ENCODE measurements at places on chromosomes 5 and 9. TPM values are rescaled to one million over a fixed set of nuclear protein-coding genes. Genes with fewer than 3 reads are reported as not detected.

DNA sequence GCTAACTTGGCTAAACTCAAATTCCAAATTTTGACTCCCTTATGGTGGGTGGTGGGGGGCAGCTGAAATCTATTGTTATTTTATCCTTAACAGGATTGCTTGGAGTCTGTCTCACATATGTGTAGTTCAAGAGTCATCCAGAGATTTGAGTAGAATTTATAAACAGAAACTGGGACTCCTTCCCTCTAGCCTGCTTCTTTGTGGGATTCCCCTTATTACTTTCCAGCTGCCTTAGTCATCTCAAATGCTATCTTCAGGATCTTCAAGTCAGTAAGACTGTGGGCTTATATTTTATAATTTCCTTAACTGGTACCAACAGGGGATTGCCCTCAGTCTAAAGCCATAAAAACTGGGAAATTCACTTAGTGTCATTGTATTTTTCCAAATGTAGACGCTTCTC, 55.5 kb downstream of the NNT start:
- peak; percentile 22 for DNase-seq

- DNase-seq: no peak
Measured at GRCh38 chr9:128617943-128618342, 38.7 kb downstream of the DYNC2I2 start.

GRCh38 chr5:176810081-176810597, at the start of gene UNC5A:
TSS of gene UNC5A (plus strand) at chr5:176810559. CDS start at chr5:176810751, 192 bp downstream.
- DNase-seq: peak; percentile 80

DNA sequence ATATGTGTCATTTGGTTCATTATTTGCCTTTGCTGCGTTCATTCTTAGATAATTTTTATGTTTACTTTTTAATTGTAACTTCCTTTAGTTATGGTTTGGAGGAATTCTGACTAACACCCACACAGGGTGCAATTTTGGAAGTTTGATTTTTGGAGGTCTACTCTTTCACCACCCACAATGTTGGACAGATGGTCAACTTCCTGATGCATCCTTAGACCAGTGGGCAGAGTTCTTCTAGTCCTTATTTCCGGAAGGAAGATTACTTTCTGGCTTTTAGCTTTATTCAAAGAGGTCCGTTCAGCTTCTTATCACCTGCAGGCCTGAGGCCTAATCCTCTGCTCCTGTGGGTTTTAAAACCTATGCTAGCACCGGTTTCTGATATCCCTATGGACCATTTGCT, 126.7 kb downstream of the MTX3 start:
- DNase-seq: no peak

- no peak for DNase-seq
Measured at GRCh38 chr9:127181595-127182190, 59.3 kb upstream of the ANGPTL2 start.

- peak; percentile 4 for DNase-seq
Measured at GRCh38 chr9:77215874-77216273, 38.5 kb downstream of the VPS13A start.

DNA sequence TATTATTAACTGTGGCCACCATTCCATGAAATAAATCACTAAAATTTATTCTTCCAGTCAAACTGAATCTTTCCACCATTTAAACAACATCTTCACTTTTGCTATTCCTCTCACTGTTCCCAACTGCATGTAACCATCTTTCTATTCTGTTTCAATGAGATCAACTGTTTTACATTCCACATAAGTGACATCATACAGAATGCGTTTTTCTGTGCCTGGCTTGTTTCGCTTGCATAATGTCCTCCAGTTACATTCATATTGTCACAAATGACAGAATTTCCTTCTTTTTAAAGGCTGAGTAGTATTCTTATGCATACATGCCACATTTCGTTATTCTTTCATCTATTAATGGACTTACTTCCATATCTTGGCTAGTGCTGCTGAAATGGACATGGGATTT, 738.2 kb downstream of the SEMA5A start:
- no peak for DNase-seq

GRCh38 chr5:102933316-102933715, 178.2 kb downstream of the PAM start:
- DNase-seq: no peak

DNA sequence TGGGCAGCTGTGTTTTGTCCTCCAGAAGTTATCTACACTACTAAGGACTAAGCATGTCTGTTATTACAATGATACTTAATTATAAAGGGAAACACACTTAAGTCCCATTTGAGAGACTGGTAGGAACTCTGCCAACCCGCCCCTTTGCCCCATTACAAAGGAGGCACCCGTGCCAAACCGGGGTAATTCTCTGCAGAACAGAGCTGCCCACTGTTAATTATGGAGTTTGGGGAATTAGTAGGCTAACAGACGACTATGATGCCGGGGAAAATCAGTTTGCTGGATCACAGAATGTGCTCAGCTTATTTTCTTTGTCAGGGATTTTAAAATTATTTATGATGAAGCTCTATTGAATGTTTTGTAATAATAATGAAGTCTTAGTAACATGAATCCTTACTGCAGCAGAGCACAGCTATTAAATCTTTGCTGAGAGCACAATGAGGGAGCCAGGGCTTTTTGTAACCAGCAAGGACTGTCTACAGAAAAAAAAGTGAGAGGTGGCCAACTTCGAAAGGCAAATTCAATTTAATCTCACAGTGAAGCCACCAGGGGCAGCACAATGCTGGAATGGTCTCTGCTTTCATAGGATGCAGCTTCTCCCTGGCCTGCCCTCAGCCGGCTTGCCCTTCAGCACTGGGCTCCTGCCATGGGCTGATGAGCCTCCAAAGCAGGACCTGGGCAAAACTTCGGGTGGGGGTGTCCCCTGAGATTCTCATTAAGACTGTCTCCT, 134.5 kb downstream of the GNAQ start:
- no peak for DNase-seq

- no peak for DNase-seq
Measured at GRCh38 chr5:89570557-89570956, 687.6 kb upstream of the MEF2C start.

- DNase-seq: no peak
Measured at GRCh38 chr9:127735530-127736185, 564 bp upstream of the TOR2A start.

GRCh38 chr5:176818391-176819098, 8.2 kb downstream of the UNC5A start:
- peak; percentile 98 for DNase-seq

DNA sequence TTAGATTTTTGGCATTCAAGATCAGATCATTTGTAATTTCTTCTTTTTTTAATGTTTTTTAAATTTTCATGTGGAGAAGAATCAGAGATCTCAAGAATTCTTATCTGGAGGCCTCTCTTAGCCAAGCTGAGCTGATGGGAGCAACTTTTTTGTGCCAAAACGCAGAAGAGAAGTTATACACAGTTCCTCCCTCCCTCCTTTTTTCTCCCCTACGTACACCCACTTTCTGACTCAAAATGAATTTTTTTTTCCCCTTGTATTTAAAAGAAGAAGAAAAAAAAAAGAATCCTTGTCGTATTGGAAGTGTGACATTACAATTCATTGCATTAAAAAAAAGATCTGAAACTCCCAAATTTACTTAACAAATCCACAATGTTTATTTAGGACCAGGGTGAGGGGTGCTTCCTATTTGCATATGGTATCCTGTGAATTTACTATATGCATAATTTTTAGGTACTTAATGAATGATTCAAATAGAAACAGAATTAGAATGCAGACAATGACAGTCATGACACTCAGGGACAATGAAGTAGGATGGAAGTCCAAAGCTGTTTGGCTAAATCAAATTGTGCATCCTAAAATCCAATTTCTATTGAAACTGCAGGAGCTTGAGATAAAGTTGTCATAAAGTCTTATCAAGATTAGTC, 54.4 kb downstream of the EBF1 start:
- no peak for DNase-seq

- DNase-seq: peak; percentile 34
Measured at GRCh38 chr5:10453545-10453944, 11.9 kb downstream of the ROPN1L start.

- no peak for DNase-seq
Measured at GRCh38 chr9:133619791-133620190, 10.6 kb upstream of the FAM163B start.

Gene FSTL4
- not detected for total RNA-seq

Gene CD180
- not detected for total RNA-seq

Gene PAPPA
- total RNA-seq: 1.9 TPM

Gene C7
- total RNA-seq: not detected

Gene TAS2R1
- total RNA-seq: not detected
